ENCODE measurements at places on chromosomes 6 and 20.
A peak's percentile ranks its signal among the peaks of the same experiment; 100 is the strongest.

GRCh38 chr6:25486550-25486949, 165.5 kb upstream of the SCGN start:
- DNase-seq = no peak

GRCh38 chr6:166523782-166524559, 62.5 kb downstream of the RAMACL start:
- DNase-seq = no peak

GRCh38 chr6:106108129-106108528, 22.0 kb downstream of the PRDM1 start:
- DNase-seq = no peak

- DNase-seq = peak; percentile 85
These were observed 31.1 kb downstream of the SERPINB6 start for GRCh38 chr6:2940010-2940850.

- no peak for DNase-seq
These were observed 40.3 kb downstream of the TAF4 start for GRCh38 chr20:62025394-62025793.

DNA sequence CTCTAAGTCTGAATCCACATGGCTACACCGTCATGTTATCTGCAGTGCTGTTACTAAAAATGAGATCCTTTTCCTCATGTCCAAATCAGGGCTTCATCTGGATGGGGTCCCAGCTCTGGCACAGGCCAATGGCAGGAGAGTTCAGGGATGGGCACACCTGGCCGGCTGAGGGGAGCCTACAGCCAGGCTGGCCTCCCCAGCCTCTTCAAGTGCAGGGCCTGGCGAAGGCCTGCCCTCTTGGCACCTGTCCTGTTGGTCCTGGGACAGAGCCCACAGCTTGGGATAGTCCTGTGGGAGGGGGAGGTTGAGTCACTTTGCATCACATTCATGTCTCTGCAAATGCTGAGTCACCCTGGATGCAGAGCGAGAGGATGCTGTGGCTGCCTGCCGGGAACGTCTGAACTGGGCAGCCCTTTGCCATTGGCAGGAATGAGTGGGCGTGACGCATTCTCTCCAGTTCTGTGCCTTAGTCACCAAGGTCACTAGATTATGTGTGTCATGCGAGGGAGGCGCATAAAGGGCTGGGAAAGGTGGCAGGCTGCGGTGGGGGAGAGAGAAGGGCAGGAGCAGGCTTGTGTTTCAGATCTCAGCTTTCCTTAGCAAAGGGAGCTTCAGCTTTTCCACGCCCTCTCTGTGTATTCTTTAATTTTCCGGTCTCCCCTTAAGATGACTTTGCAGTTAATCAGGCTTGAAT, 223.2 kb upstream of the ECI2 start:
- DNase-seq = peak; percentile 3

DNA sequence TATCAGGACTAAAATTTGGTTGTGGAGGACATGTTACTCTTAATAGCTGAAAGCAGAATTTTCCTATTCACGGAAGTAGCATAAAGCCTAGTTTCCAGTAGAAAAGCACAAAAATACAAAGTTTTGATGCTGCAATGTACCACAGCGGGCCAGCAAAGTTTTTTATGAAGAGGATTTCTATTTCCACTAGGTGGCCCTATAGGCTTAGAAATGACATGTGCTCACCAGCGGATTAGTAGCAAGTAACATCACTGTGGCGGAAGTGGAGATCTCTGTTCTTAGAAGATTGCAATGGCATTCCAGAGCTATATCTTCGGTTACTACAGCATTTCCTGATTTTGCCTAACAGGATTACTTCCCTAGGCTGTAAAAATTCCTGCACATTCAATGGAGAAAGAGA, 1219.0 kb upstream of the EYS start:
- DNase-seq = no peak

DNA sequence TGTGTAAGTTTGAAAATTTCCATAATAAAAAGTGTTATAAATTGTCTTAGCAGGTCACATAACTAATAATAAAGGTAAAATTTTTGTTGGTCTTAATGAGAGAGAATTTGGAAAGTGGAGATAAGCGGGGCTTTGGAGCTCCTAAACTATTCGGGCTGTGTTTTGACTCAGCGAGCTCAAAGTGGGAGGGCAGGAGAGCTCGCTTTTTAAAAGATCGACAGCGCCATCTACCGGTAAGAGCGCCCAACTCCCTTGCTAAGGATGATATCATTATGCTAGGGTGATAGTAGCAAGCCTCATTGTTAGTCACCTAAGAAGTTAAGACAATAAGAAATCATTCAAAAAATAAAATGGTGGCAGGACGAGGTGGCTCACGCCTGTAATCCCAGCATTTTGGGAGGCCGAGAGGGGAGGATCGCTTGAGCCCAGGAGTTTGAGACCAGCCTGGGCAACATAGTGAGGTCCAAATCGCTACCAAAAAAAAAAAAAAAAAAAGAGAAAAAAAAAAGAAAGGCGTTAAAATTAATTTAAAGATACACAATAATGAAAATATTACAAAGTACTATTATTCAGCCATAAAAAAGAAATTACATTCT, 24.8 kb downstream of the C6orf15 start:
- peak; percentile 87 for DNase-seq

DNA sequence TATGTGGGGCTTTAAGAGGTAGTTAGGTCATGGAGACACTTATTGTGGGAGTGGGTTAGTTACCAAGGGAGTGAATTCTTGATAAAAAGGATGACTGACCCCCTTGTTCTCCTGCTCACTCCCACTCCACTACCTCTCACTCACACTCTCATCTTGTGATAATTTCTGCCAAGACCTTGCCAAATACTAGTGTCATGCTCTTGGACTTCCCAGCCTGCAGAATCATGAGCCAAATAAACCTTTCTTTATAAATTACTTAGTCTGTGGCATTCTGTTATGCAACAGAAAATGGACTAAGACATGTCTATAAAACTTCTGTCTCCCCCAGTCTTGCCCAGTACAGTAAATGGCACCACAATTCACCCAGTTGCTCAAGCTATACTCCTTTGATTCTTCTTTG, 93.3 kb downstream of the COL21A1 start:
- no peak for DNase-seq

- DNase-seq = no peak
These were observed 136.5 kb downstream of the BTBD9 start for GRCh38 chr6:38503032-38503773.

- no peak for DNase-seq
These were observed 173.6 kb downstream of the SASH1 start for GRCh38 chr6:148516217-148516616.

- no peak for DNase-seq
These were observed 33.0 kb upstream of the ADGRF1 start for GRCh38 chr6:47075168-47075567.

DNA sequence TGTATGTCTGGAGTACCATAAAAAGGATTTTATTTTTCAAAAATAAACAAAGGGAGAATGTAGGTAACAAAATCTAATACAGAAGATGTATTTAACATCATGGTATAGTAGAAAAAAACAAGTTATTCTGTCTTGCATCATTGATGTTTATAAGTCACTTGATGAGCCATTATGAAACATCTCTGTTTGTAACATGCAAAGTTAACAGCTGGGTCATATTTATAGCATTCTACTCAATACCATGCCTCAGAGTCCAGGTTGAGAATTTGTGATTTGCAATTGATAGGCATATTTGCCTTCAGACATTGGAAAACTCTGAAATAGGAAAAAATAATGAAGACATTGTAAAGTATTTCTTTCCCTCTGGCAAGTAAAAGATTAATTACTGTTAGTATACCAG, 52.3 kb upstream of the IL20RA start:
- no peak for DNase-seq

DNA sequence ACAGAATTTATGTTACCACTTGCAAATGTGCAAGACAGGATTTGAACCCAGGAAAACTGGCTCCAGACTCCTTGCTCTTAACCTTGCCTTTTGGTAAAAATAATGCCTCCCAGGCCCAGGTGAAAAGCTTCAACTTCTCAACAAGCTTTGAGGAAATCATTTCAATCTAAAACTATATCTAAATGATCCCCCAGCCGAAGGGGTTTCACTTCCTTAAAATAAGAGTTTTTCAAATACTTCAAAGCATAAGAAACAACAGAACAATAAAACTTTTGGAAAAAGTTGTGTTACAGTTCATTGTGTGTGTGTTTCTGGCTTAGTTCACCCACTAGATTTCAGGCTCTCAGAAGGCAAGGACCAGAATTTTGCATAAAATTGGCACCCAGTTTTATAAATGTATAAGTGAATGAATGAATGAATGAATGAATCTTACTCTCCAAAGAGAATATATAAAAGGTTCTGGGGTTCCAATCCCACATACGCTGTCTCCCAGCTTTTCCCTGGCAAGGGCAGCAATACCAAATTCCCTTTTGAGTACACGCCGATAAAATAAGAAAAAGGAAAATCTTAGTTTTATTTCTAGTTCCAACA, 5.4 kb downstream of the OR2H2 start:
- DNase-seq = no peak

DNA sequence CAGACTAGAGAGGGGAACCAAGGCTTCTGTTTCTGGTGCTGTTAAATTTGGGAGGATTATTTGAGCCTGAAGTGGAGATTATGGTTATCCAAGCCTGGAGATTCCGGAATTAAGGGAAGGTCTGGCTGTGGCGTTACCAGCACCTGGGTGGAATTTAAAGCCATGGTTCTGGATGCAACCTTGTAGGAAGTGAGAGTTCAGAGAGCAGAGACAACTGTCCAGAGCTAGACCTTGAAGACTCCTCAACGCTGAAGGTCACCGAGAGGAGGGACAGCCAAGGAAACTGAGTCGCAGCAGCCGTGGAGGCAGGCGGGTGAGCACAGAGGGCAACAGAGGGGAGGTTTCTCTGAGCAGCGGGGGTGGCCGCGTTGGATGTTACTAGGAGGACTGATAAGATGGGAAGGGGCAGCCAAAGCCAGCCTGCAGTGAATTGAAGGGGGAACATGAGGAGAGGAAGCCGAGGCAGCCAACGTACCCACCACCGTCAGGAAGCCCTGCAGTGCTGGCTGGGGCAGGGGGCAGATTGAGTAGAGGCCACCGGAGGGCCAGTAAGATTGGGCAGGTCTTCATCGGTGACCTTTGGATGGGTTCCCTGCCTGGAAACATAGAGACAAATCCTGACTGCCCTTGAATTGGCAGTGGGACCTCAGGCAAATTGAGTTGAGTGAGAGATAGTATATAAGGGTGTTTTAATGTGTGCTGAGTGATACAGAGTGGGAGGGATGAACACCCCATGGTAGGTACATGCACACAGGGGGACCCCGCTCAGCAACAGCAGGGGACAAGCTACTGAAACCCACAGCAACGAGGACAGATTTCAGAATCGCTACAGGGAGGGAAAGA, 90.3 kb downstream of the SNX5 start:
- no peak for DNase-seq

GRCh38 chr20:18397030-18397429, 69.8 kb downstream of the DZANK1 start:
- no peak for DNase-seq

GRCh38 chr20:57464642-57465211, 60.2 kb downstream of the CTCFL start:
- no peak for DNase-seq

- DNase-seq = no peak
These were observed 49.9 kb upstream of the TOP1 start for GRCh38 chr20:40978761-40979160.

- no peak for DNase-seq
These were observed 12.6 kb downstream of the CENPW start for GRCh38 chr6:126352514-126352913.

- no peak for DNase-seq
These were observed 172.8 kb downstream of the TINAG start for GRCh38 chr6:54481091-54481490.

- DNase-seq = no peak
These were observed 338.1 kb downstream of the PREX1 start for GRCh38 chr20:48489656-48490055.

GRCh38 chr6:151436802-151437201, 15.1 kb downstream of the RMND1 start:
- DNase-seq = no peak

GRCh38 chr6:10146715-10147451, 268.0 kb downstream of the TFAP2A start:
- no peak for DNase-seq

DNA sequence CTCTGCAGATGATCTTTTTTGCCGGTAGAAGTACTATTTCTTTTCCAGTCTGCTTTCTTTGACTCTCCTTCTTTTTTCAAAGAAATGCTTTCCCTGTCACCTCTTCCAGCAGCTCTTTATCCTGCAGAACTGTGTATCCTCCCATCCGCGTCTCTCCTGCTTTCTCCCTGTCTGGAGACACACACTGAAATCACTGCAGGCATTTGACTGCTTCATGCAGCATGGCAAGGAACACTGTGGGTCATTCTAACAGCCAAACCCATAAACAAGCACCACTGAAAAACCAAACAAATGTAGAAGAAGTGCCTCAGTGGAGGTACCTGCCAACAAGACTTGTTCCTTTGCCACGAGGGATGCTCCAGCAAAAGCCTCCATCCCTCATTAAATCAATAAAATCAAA, 403.7 kb upstream of the CITED2 start:
- DNase-seq = no peak

- DNase-seq = no peak
These were observed 24.1 kb downstream of the LRFN2 start for GRCh38 chr6:40563111-40563510.

DNA sequence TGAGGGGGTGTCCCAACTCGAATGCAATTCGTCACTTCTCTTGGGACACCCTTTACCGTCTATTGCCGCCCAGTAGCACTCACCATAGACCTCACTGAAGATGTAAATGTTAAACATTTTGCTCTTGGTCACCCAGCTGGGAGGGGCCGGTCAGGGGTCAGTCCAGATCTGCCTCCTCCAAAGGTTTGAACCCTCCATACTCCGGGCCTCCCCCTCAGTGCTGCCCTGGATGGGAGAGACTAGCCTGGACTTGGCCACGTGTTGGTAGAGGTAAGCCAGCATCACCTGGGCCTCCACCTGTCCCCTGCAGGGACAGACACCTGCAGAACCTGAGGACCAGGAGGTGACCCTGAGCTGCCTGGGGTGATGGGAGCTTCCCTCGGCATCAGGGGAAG, 5.0 kb upstream of the MYT1 start:
- DNase-seq = no peak

- DNase-seq = no peak
These were observed 5.7 kb upstream of the FKBP5 start for GRCh38 chr6:35694462-35694861.

DNA sequence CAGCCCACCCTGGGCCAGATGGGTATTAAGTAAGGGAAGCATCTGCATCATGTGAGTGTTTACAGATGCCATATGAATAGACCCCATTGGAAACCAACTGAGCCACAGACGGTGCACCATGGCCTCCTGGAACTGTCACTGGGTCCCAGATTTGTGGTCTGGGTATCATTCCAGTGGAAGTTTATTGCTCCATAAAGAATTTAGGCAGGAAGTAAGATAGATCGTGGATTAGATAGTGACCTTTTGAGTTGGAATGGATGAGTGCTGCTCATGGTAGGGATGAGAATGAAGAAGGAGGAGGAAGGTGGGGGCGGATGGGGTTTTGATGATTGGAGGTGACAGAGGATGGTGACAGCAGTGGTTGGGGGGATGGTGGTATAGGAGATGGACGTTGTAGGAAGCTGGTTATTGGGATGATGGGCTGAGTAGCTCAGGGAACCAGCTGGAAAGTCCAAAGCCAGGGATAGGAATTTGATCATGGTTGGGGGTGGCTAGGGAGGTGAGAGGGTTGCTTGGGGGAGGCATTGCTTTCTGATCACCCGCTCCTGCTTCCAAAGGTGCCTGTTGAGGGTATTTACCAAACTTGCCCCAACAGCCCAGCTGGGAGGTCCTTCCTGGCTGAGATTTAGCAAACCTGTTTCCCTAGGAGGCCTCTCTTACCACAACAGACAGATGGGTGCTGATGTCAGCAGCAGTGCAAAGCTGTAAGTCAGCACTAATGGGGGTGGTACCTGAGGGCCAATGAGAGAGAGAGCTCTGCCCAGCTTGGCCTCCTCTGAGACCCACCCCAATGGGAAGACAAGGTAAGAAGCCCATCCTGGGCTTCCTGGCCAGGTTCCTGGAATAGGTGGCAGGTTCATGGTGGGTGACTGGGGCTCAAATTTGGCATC, 78.0 kb downstream of the VEGFA start:
- no peak for DNase-seq

Measured in stimulated activated naive CD4-positive, alpha-beta T cell treated with Interleukin-2 at 50 U/mL for 16 hours (primary cell).